ENCODE measurements at places on chromosomes 6 and 20.

- DNase-seq = no peak
These were observed 246.1 kb upstream of the AFDN start for GRCh38 chr6:167580619-167580911.

DNA sequence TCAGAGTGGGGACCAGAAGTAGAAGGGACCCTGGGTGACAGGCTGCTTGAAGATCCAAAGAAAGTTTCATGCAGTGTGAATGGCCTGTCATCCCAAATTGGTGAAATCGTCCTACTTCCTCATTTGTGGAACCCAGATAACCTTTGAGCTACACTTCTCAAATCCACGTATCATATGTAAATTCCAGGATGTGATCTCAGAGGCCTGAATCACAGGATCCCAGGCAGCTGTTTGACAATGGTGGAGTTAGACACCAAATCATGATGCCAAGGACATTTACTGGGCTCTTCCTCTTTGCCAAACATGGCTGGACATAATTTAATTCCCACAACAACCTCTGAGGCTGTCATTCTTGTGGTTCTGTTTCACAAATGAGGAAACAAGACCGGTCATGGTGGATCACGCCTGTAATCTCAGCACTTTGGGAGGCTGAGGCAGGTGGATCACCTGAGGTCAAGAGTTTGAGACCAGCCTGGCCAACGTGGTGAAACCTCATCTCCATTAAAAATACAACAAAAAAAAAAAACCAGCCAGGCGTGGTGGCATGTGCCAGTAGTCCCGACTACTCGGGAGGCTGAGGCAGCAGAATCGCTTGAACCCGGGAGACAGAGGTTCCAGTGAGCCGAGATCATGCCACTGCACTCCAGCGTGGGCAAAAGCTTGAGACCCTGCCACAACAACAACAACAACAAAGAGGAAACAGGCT lies 39.9 kb upstream of the TTPAL start:
- DNase-seq = no peak

- no peak for DNase-seq
These were observed 1.2 kb downstream of the NCOA5 start for GRCh38 chr20:46088409-46089166.

GRCh38 chr6:144804246-144804790 lies 519.2 kb downstream of the UTRN start:
- DNase-seq = no peak

DNA sequence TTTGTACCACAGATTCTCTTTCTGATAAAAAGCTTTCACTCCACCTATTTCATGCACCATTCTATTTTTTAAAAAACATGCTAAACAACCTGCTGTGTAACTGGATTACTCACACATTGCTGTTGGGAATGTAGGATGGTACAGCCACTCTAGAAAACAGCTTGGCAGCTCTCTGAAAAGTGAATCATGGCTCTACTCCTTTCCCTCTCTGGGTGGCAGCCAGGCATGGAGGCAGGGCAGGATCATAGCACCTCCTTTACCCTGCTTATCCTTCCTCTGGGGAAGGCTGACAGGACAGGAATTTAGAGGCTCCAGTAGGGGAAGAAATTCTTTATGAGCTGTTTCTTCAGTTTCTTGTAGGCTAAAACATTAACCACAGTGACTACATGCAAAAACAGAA lies 6.7 kb upstream of the VNN2 start:
- no peak for DNase-seq

GRCh38 chr6:127204281-127204680 lies 62.4 kb upstream of the RNF146 start:
- DNase-seq = no peak

- DNase-seq = no peak
These were observed 33.1 kb downstream of the PXDC1 start for GRCh38 chr6:3718407-3718806.

GRCh38 chr20:14055127-14055742 lies 59.9 kb downstream of the MACROD2 start:
- peak; percentile 65 for DNase-seq

DNA sequence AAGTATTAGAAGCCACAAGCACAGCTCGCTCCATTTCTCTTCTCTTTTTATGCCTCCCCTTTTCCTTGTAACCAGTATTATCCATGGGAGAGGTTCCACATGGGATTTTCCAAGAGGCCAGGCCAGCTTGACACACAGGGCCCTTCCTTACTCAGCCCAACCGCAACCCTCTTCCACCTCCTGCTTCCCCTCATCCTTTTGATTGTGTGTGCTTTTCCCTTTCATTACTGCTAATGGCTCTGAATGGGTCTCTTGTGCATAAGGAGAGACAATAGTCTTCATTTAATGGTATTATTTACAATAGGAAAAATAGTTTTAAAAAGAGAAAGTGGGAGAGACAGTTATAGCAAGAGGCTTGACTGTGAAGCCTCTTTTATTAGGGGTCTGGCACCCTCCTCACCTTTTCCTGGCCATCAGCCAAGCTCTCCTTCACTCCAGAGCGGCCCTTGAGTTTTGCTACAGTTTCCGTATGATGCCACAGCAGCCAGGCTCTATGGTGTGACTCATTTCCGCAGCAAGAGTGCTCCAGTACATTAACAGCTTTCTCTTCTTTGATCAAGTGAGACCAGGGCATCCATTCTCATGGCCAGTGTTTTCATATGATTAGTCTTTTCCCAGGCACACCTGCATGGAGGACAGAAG lies 579.5 kb downstream of the TFAP2B start:
- no peak for DNase-seq

GRCh38 chr6:82988930-82989351 lies 76.7 kb downstream of the UBE3D start:
- no peak for DNase-seq

- no peak for DNase-seq
These were observed 26.8 kb upstream of the SLC9A8 start for GRCh38 chr20:49785852-49786175.

- no peak for DNase-seq
These were observed 326.6 kb downstream of the COL12A1 start for GRCh38 chr6:74879234-74879633.

GRCh38 chr6:41587131-41587879 lies 41.1 kb downstream of the FOXP4 start:
- no peak for DNase-seq

GRCh38 chr6:38604700-38605099 lies 35.0 kb downstream of the BTBD9 start:
- DNase-seq = no peak

GRCh38 chr6:127606131-127606562 lies 29.2 kb downstream of the C6orf58 start:
- DNase-seq = peak; percentile 41

- DNase-seq = no peak
These were observed 18.3 kb upstream of the GPRC6A start for GRCh38 chr6:116847227-116847626.

DNA sequence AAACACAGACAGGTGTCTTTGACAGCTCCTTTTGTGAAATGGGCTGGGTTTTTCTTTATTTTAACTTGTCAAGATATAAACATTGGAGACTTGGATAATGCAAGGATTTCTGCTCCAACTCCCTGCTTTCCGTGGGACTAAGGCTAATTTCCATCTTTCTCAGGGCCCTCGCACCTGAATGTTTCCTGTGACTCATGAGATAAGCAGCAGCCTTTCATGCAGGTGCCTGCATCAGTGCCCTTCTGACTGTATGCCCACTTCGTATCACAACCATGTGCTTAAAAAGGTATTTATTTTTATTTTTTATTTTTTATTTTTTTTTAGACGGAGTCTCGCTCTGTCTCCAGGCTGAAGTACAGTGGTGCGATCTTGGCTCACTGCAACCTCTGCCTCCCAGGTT lies 736.1 kb downstream of the DOK5 start:
- DNase-seq = no peak

DNA sequence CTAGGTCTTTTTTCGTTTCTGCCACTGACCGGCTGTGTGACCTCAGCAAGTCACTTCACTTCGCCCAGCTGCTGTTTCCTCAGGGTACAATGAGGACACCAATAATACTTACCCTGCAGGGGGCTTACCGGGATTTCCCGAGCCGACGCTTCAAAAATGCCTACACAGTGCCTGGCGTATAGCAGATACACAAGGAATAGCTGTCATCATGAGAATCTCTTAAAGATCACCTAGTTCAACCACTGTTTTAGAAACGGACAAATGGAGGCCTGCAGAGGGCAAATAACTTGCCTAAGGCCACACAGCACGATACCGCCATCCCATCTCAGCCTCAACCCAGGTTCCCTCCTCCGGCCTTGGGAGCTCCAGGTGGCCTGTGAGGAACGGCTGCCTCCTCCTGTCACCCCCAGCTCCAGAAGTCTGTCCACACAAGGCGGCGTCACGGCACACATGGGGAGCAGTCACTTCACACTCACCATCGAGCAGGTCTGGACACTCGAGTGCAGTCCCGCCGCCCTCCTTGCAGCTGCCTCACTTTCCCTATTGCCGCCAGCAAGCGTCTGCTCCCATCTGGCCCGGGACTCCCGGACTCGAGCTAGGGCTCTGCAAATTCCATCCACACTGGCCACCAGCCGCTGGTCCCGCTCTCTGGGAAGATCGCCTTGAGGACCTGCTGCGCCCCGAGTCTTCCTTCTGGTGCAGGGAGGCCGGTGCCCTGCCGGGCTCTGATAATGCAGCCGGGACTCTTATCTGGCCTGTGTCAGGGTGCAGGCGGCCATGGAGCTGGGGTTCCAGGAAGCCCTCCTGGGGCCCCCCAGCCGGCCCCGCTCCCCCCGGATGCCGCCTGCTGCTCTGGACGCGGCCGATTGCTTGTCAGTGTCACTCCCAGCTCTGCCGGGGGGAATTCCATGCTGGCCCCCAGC lies at the start of gene RIPOR3:
Gene RIPOR3 (minus strand): TSS at position 893 of the 923 bp plus-strand sequence. CDS start 414 bp downstream, at position 479.
- no peak for DNase-seq

DNA sequence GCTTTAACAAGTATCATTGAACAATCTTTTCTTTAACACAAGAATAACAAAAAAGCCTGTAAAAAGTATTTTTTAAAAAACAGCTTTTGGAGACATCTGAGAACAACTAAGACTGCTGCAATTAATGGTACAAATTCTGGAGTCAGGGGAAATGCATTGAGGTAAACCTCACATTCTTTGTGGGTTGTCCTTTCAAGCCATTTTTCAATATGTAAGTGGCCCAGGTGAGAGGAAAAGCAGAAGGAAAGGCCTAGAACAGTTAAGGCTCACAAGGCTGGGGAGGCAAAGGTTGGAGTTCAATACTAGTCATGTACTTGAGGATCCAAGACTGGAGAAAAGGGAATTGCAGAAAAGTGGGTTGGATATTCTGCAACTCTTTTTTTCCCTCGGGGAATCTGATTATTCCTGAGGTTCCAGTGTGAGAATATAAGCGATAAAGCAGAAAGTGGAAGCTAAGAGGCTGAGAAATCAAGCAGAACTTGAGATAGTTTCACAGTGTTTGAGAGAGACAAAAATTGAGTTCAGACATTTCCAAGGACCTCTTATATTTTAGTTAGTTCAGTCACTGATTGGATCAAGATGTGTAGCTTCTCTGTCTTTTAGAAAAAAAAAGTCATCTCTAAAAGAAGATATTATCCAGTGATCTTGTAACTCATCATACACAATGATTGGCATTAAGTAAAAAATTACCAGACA lies 25.0 kb upstream of the TXLNB start:
- DNase-seq = no peak

GRCh38 chr6:35173427-35174087 lies 32.4 kb upstream of the TCP11 start:
- no peak for DNase-seq

DNA sequence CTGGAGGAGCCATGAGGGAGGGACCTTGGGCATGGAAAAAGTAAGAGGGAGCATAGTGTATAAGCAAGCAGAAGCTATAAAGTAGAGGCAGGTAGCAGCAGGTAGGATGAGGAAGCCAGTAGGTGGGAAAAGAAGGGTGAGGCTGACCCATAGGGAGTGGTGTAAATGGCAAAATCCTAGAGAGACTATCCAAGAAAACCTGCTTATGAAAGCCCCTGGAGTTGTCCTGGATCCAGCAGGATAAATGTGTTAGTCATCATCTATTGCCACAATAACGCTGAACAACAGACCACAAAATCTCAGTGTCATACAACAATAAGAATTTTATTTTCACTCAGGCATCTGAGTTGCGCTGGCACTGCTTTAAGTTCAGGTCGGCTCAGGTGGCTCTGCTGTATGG lies 30.2 kb downstream of the CHD6 start:
- no peak for DNase-seq

DNA sequence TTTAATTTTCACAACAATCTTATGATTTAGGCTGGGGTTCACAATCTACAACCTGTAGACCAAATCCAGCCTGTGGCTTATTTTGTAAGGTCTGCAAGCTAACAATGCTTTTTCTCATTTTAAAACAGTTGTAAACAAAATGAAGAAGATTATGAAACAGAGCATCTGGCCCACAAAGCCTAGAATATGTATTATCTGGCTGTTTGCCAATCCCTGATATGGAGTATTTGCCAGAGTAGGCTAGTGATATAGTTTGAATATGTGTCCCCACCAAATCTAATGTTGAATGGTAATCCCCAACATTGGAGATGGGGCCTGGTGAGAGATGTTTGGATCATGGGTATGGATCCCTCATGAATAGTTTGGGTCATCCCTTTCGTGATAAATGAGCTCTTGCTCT lies 201.8 kb downstream of the DHX35 start:
- no peak for DNase-seq

DNA sequence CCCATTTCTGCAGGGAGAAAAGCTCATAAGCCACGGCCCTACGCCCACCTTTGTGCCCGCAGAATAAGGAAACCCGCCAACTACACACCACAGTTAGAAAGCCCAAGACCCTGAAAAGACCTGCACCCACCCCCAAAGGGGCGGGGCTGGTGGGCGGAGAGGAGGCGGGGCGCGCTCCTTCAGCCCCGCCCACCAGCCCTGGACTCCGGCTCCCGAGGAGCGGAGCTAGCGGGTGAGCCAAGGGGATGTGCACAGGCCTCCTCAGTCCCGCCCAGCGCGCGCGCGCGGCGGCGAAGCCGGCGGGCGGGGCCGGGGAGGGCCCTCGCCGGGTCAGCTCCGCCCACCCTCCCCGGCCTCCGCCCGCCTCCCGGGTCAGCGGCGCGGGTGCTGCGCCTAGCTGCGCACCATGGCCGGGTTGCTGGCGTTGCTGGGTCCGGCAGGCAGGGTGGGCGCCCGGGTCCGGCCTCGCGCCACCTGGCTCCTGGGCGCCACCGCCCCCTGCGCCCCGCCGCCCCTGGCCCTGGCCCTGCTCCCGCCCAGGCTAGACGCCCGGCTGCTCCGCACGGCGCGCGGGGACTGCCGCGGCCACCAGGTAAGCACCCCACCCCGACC lies at the start of gene FAM210B:
Gene FAM210B (plus strand): TSS at position 375 of the 612 bp plus-strand sequence. CDS start 32 bp downstream, at position 407.
- DNase-seq = peak; percentile 83

- no peak for DNase-seq
These were observed 1.2 kb downstream of the SLC35D3 start for GRCh38 chr6:136923116-136923953.

DNA sequence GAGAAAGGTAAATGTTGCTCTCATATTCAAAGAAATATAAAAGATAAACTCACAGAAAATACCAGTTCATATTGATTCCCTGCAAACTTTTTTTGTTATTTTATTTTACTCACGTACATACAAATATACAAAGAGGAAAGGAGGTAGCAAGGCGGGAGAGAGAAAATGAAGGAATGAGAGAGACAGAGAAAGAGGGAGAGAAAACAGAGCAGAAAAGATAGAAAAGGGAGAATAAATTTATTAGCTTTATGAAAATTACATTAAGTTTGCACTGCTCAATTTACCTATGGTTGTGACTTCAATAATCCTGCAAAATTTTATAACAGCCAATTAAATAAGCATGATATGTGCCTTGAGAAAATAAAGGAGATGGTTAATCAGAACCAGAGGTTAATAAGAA lies 274.7 kb upstream of the CITED2 start:
- DNase-seq = no peak
